Occipital lobe (tissue), 3 donors: ENCODE measurements at places on chromosomes 12 and 14. TPM values are rescaled to one million over a fixed set of nuclear protein-coding genes. Genes with fewer than 3 reads are reported as not detected.

SYCP3 gene
- total RNA-seq, result 0.47 TPM

POU6F1 gene
- 14.5 TPM for total RNA-seq

FRMD6 gene
- total RNA-seq, result 20.3 TPM

CLEC4C gene
- total RNA-seq, result not detected

KRT82 gene
- total RNA-seq, result not detected

RHEBL1 gene
- total RNA-seq, result 0.78 TPM

CPM gene
- total RNA-seq, result 1.7 TPM
